ENCODE measurements at places on chromosomes 5 and 9.

- no peak for DNase-seq
Measured at GRCh38 chr9:108537756-108538155, 318.0 kb downstream of the ACTL7B start.

DNA sequence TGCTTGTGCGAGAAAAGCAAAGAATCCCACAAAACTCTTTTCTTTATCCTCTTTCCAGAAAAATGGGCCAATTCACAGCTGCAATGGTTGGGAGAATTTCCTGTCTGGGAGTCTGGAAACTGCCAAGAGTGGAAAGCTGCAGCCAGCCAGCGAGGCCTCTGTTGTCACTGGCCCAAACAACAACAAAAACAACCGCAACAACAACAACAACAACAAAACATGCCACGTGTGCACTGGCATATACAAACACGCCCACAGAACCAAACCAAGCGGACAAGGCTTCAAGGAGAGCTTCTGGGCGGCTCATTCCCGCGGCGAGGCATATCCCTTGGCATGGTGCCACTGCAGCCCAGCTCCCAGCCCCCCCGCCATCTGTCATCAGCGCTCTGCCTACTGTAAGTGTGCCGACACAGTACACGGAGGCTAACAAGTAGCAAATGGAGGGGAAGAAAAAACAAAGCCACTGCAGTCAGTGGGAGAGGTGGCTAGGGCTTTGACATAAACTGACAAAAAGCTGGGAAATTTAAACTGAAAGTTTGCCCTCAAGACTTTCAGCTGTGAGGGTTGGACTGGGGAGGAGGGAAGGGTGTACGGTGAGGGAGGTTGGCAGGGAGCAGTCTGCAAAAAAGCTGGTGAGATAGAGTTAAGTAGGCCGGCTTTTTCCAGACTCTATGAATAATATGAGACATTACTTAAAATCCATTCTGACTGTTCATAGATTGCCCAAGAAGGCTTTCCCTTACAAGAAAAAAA, 165.0 kb upstream of the ZNF462 start:
- peak; percentile 37 for DNase-seq

DNA sequence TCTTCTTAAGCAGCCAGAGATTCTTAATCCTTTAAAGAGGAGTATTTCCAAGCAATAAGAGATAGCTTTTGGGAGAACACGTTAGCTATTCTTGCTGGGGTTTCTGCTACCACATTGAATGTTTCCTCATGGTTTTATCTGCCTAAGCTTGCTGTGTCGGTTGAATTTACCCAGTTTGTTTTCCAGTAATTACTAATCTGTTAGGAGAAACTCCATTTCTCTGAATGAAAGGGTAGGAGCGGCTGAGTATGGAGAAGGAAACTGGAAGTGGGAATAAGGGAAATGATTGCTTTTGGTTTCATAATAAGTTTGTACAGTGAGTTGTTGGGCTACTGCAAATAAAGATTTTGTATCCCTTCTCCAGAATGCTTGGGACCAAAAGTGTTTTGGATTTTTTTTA, 1.2 kb downstream of the JAK2 start:
- peak; percentile 13 for DNase-seq

- peak; percentile 44 for DNase-seq
Measured at GRCh38 chr9:94014066-94014654, 59.0 kb upstream of the BARX1 start.

DNA sequence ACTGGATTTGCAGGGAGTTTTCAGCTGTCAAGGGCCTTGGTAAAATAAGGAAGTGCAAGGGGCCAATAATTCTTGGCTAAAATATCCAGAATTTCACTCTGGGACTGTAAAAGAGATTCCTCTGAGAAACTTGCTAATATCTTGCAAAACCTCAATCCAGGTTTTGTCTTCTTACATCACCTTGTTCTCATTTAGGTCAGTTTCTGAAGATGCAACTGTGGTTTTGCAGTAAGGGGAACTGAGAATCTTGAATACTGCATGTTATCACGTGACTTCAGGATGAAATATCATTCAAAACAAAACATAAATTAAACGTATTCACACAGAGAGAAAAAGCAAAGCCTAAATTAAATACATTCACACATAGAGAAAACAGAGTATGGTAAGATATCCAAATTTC, 35.0 kb upstream of the RIC1 start:
- no peak for DNase-seq

All from ACHN (cell line).